ENCODE measurements at places on chromosomes 13 and 19. TPM values are rescaled to one million over a fixed set of nuclear protein-coding genes. Genes with fewer than 3 reads are reported as not detected.

- no peak for DNase-seq
Observed at GRCh38 chr13:46495651-46496050, 57.3 kb upstream of the LRCH1 start.

The LACC1 gene
- 3.6 TPM for polyA plus RNA-seq

DNA sequence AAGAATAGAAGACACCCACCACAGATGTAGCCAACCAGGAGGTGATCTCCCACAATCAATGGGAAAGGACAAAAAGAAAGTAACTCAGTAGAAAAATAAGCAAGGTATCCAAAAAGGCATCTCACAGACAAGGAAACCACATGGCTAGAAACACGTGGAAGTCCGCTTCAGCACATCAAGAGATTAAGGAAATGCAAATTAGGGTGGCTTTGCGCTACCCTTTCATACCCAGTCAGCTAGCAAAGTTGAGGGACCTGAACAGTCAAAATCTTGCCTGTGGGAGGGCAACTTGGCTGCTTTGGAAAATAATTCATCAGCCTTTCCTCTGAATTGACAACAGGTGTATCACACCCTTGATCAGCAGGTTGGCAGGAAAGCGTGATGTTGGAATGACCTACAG is 11.6 kb upstream of the UQCR11 start:
- no peak for DNase-seq

The ECSIT gene
- polyA plus RNA-seq = 77.8 TPM

DNA sequence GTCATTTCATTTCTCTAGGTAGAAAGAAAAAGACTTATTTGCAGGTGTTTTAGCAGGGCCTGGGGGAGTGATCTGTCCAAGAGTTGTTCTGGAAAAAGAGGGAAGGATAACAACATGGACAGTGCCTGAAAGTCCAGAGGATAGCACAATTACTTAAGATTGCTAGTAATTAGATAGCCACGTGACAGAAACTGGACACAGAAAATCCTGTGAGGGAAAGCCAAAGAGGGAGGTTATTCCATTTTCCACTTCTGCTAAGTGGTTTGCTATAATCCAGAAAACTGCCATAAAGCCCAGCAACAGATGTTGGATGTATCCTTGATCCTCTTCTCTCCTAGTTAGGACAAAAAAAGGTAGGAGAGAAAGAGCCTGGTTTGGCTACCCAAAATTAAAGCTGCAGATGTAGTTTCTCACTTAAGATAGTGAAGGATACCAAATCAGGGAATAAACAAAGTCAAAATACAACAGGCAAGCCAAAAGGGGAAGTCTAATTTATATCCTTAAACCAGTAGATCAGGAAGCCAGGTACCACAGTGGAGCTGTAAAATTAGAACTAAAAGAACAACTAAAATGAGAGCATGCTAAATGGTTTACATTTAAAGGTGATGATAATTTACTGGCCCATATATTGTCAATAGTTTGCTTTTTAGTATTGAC is 140.2 kb downstream of the VWA8 start:
- no peak for DNase-seq

The CRX gene
- not detected for polyA plus RNA-seq

GRCh38 chr13:61654481-61654880 is 238.8 kb upstream of the PCDH20 start:
- DNase-seq = no peak

DNA sequence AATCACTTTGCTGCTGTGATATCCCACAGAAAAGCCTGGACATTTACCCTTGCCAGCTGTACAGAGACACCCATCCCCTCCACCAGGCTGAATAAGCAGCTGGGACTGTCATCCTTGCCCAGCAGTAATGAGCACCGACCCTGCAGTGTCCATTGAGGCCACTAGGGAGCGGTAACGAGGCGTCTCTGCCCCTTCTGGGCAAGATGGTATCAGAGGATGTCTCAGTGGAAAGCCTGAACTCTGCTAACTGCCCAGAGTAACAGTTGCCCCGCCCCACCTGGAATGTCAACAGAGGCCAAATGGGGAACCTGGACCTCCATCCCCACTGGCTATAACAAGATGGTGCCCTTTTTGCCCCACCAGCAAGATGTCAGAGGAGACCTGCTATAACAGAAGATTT is 22.8 kb upstream of the CEACAM20 start:
- no peak for DNase-seq

DNA sequence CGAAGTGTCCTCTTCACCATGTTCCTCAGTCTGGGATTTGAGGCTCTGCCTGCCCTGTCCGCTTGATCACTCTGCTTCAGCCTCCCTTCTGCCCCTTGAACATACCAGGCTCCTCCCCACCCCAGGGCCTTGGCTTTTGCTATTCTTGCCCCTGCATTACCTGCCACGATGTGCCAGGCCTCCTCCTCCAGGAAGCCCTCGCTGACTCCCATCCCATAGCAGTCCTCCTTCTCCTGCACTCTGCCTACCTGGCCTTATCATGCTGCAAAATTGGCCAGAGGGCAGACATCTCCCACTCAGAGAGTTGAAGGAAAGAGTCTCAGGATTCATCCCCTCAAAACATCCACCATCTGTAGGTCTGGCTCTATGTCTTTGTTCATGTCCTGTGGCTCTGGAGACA is 2.2 kb downstream of the YJEFN3 start:
- no peak for DNase-seq

DNA sequence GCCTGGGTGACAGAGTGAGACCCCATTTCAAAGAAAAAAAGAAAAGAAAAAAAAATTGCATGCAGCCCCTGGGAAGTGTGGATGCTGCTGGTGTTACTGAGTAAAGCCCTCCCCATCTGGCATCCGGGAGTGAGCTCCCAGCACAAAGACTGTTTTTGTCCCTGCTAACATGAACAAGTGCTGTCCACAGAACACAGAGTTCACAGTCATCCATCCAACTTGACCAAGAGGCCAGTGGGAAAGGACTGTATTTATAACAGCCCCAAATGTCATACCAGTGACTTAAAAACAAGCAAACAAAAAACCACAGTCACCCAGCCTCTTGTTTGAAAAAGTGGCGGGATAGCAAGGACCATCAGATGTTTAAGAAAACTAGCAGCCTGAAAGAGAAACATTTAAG is 10.8 kb downstream of the FBXO17 start:
- DNase-seq = no peak

DNA sequence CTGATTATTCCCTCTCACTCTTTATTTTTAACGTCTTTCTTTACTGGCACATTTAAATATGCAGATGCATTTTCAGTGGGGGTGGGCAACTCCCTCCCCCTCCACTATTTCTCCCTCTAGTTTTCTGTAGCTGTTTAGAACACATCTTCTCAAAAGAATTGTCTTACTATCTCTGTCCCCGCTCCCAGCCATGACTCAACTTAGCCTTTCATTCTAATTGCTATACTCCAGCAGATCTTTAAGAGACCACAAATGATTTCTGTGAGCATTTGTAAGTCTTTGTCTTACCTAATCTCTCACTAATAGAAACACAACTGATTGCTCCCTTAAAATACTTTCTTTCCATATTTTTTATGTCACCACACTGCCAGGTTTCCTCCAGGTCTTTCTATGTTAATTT is 350.9 kb downstream of the SPRY2 start:
- no peak for DNase-seq

The SIAH3 gene
- 15.1 TPM for polyA plus RNA-seq

- DNase-seq = no peak
Observed at GRCh38 chr13:74423434-74423833, 289.2 kb upstream of the KLF12 start.

The KRTDAP gene
- not detected for polyA plus RNA-seq

Data from spinal cord (tissue), 10 donors.